ENCODE measurements at places on chromosomes 16 and 17.

- DNase-seq = no peak
Observed at GRCh38 chr16:49620869-49621240, 235.1 kb downstream of the ZNF423 start.

GRCh38 chr17:17042851-17043460 is 699 bp downstream of the MPRIP start:
- peak; percentile 83 for DNase-seq

GRCh38 chr17:68616334-68616733 is 15.2 kb upstream of the FAM20A start:
- no peak for DNase-seq

DNA sequence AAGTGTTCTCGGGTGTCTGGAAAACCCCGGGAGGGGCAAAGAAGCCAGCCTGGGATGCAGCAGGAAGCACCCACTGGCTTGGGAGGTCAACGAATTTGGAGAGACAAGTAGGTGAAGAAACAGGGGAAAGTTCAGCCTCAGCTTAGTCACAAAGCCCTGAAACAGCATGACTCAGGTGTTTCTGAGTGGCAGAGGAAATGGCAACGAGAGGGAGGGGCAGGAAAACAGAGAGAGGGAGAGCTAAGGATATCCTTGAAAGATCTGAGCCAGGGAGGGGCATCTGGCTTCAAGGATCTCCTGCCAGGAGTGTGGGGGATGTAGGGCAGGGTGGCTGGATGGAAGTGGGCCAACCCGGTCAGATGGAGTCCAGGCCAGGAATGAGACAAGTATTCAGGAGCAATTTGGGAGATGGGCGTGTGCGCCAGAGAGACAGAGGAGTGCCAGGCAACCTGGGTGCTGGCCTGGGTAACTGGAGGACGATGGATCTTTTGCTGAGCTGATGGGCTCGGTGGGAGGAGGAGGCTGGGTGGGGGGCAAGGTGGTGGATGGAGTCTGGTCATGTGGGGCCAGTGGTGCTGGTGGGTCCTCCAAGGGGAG is 27.2 kb downstream of the ABCC3 start:
- DNase-seq = peak; percentile 89

GRCh38 chr16:51888534-51888933 is 658.4 kb downstream of the TOX3 start:
- DNase-seq = no peak

DNA sequence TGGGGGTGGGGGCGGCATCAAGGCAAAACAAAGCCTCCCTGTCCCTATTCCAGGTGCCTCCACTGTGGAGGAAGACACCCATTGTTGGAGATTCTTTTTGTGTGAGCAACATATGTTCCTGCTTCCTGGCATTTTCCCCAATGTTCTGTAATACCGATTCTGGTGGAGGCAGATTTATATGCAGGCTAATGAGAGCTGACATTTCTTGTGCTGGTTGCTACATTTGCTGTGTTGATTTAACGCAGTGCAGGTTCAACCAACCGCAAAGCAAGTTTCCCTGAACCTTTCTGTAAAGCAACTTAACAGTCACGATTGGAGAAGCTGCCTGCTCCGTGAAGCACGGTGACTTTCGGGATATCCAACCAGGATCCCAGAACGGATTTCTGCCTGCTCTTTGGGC is 260.5 kb downstream of the CBLN1 start:
- no peak for DNase-seq

DNA sequence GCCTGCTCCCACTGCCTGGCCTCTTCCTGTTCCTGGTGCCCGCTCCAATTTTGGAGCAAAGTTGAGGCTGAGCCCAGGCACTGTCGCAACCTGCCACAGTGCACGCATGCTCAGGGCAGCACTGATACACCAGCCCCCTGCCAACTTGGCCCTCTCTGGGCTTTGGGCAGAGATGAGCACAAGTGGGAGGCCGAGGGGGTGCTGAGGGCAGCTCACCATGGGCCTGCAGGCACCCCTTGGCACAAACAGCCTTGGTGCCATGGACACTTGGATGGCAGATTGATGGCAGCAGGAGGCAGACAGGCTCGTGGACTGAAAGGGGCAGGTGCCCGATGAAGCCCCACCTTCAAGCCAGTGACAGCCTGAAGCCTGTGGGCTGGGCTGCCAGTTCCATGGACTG is 42.9 kb downstream of the PIGL start:
- no peak for DNase-seq

DNA sequence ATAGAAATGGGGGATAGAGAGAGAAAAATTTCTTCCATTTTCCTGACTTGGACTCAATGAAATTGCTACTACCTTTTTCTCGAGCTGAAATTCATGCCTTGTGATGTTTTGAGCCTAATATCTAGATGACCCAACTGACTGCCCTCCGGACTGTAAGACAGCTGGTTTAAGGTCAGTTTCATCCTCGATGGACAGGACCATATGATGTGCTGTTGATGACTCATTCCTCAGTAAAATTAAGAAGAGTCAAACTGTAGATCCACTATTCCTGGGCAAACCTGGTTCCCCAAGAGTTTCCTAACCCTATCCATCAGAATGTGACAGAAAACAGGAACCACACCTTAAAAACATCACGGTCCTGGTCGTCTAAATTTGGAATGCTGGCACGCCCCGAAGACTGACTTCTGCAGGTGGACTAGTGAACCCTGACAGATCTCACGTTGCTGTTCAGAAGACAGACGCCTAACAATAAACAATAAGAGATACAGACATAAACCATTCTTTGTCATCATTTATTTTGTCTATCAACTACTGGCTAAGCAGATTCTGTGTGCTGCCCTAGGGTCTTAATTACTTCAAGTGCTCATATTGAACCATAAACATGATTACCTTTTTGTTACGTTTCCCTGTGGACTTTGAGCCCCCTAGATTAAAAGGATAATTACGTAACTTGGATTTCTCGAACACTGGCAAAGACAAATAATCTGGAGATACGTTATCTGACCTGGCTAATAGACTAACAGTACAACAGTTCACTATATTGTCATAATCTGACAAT is 45.1 kb upstream of the NOS2 start:
- DNase-seq = no peak

DNA sequence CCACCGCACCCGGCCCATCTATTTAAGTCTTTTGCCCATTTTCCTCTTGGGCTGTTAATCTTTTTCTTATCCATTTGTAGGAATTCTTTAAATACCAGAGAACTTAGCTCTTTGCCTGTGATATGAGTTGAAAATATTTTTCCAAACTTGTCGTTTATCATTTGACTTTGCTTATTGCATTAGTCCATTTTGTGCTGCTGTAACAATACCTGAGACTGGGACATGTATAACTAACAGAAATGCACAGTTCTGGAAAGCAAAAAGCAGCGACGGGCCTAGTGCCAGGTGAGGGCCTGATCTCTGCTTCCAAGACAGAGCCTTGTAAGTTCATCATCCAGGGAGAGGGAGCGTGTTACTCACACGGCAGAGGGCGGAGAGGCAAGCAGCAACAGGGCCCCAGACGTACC is 25.6 kb upstream of the BHLHA9 start:
- DNase-seq = no peak

- DNase-seq = no peak
Observed at GRCh38 chr16:51035110-51035498, 116.0 kb downstream of the SALL1 start.

DNA sequence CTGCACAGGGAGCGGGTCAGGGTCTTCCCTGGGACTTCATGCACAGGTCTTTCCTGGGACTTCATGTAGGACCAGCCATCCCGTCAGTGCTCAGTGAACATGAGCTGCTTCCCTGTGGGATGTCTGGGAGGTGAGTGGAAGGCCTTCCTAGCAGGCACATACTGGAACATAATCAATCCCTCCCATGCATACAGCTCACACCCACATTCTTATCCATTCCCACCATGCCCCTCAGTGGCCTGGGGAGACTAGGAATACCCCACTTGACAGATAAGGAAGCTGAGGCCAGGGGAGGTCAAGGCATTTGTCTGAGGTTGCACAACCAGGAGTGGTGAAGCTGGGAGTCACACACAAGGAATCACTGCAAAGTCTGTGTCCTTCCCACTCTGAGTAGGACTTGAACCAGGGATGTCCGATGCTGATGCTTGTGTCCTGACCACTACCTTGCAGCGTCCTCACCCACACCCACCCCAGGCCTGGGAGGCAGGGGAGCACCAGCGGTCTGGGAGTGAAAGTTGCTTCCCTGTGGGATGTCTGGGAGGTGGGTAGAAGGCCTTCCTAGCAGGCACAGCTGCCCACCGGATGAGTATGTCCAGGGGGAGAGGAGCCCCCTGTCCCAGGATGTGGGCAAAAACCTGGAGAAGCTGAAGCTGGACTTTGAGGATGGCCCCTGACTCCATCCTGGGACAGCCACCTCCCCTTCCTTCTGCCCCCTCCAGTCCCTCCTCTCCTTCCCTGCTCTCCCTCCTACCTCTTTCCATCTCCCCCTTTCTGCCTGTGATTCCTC is 1.0 kb upstream of the NLRC5 start:
- peak; percentile 45 for DNase-seq

GRCh38 chr17:78344666-78345065 is 15.2 kb downstream of the SOCS3 start:
- no peak for DNase-seq

DNA sequence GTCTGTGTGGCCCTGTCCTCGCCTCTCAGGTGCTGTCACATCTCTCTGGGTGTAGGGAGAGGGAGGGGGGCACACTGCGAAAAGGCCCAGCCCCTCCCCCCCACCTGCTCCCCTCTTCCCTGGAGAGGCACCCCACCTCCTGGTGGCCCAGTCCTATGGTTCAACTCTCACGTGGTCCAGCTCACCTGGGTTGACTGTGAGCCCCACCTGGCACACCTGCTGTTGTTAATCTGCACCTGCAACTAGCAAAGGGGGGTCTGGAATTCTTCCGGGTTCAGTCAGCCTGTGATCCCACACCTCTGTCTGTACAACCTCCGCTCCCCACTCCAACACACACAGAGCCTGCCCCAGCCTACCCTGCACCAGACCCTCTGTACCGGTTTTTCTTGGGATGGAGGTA is 2.0 kb upstream of the SYNGR2 start:
- no peak for DNase-seq

DNA sequence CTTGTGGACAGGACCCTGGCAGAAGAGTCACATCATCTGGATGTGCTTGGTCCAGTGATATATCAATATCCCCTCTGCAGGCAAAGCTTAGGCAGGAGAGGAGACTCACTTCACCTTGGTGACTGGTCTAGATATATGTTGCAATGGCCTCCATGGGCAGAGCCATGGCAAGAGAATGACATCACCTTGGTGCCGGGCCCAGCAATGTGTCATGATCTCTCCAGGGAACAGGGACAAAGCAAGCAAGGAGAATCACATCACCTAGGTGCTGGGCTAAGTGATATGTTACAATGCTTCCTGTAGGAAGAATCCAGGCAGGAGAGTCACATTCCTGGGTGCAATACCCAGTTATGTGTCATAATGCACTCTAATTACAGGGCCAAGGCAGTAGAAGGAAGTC is 2106.2 kb downstream of the TP53TG3F start:
- no peak for DNase-seq

GRCh38 chr17:32673964-32674363 is 187.2 kb downstream of the CDK5R1 start:
- no peak for DNase-seq

DNA sequence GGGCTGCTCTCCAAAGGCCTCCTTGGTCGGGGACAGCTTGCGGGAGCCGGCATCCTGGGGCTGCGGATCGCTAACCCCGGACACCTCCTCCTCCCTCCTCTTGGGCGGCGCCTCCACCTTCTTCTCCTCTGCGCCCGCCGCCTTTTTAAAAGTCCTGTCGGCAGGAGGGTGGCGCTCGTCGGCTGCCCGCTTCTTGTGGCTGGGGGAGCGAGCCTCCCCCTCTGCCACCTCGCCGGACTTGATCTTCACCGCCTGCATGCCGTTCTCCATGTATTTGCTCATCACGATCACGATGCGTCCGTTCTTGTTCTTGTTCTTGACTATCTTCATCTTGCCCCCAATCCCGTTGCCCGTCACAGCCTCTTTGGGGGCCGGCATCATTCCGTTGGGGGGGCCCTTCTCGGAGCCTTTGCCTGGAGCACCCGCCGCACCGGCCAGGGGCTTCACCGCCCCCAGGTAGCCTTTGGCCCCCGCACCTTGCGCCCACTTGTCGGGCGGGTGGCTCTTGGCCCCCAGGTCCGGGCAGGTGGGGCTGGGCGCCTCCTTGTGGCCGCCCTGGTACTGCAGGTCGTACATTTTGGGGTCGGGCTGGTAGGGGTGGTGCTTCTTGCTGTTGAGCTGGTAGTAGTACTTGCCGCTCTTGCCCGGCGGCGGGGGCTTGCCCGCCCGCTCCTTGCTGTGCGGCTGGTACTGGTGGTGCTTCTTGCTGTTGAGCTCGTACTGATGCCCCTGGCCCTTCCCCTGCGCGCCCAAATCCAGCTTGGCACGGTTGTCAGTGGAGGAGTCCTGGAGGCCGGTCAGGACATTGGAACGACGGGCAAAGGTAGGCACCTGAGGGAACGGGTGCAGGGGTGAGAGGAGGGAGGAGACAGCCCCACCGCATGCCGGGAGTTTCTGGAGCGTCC is 4.4 kb downstream of the CBX4 start:
- no peak for DNase-seq

GRCh38 chr16:87035053-87035452 is 282.1 kb downstream of the C16orf95 start:
- no peak for DNase-seq

DNA sequence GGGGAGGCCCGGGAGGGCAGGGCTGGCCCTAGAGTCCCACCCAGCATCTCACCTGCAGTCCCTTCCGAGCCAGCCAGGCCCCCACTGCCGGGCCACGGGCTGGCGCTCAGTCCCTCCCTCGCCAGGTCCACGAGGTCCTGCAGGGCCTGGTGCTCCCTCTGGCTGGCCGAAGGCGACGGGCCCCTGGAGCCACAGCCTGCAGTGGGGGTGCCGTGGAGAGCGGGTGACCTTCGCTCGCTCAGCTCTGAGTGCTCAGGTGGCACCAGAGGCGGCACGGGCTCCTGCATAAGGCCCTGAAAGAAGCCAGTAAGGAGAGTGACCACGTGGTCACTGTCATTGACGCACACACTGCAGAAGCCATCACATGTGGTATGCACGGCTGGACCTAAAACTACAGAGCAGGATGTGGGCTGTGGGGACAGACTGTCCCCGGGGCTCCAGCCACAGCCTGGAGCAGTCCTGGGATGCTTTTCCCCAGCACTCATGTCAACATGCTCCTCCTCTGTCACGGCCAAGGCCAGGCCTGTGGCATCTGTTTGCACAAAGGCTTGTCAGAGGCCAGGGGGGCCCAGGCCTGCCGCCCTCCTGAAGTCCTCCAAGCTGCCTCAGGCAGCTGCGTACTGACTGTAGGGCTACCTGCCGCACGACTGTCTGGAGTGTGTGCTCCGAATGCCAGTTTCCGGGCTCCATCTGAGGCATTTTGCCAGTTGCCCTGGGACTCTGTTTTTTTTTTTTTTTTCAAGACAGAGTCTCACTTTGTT is 15.1 kb downstream of the SLX4 start:
- DNase-seq = no peak
